Sigmoid colon (tissue), 7 donors: ENCODE measurements at places on chromosomes 11 and 22. TPM values are rescaled to one million over a fixed set of nuclear protein-coding genes. Genes with fewer than 3 reads are reported as not detected.

SMC1B gene
- not detected for total RNA-seq

MAJIN gene
- not detected for total RNA-seq

DNA sequence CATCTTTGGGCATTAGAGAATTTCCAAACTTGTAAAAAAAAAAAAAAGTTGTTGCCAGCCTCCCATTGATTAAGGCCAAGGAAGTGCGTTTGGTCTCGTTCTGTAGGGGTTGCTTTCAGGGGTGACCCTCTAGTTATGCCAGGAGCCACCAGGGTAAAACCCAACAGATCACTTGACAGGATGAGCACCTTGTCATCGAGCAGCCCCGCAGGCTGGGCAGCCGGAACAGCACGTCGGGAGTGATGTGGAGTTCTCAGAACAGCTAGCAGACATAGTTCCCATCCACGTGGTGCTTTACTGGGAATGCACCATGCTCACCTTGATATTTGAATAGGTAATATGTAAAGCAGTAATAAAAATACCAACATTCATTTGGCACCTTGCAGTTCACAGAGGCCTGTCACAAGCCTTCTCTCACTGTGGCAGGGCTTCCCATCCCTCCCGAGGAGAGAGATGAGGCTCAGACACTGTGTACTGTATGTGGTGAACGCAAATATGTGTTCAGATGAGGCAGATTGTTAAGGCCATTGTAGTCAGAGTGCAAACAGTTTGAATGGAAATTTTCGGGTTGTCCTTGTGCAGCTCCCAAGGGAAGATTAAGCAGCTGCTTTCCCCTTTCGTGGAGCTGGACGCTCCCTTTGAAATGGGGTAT is 70.9 kb upstream of the SORL1-AS1 start:
- no peaks in the 10 kb centered on the region for H3K27me3 ChIP-seq
- H3K4me3 ChIP-seq, result no peak overlapping the region
- H3K36me3 ChIP-seq, result no peaks in the 10 kb centered on the region
- no peak overlapping the region for H3K27ac ChIP-seq
- peaks cover 9% of the 10 kb centered on the region for H3K4me1 ChIP-seq

- H3K4me3 ChIP-seq, result no peak overlapping the region
- no peaks in the 10 kb centered on the region for H3K27me3 ChIP-seq
- DNase-seq, result peak; percentile 47
These were observed 67.3 kb upstream of the SHISAL1 start for GRCh38 chr22:44379817-44380755.

DNA sequence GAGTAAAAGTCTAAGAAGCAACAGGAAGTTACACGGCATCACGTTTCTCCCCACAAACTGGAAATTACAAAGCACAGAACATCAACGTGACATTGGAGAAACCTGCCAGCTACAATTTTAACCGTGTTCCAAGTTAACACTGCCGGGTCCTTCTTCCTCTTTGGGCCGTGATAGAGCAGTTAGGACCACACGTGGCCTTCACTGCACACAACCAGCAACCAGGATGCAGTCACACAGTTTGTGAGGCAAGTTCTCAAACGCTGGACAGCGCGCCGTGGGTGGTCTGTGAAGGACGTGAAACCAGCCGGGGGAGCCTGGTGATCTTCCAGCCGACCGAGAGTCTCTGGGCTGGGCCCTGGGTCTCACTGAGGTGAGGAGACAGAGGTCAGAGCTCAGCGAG is 14.6 kb downstream of the C11orf21 start:
- H3K27me3 ChIP-seq, result peaks cover 32% of the 10 kb centered on the region
- H3K4me3 ChIP-seq, result no peak overlapping the region
- H3K36me3 ChIP-seq, result no peaks in the 10 kb centered on the region
- H3K4me1 ChIP-seq, result no peaks in the 10 kb centered on the region
- H3K27ac ChIP-seq, result no peak overlapping the region
- peak; percentile 61 for DNase-seq

DNA sequence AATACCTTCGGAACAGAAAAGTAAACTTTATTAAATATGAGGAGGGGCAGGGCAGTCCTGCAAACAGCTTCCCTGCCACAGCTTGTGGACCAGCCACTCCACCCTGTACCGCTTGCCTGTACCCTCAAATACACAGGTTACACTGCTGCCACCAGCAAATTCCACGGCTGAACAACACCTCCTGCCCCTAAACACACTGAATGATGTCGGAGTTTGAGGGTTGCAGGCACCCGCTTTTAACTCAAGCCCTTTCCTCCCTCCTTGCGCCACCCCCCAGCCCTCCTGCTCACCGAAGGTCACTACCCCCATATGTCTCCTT is 4.0 kb downstream of the VSIG2 start:
- H3K4me3 ChIP-seq, result no peak overlapping the region
- DNase-seq, result no peak
- H3K27me3 ChIP-seq, result peaks cover 90% of the 10 kb centered on the region
- H3K27ac ChIP-seq, result no peak overlapping the region
- peaks cover 21% of the 10 kb centered on the region for H3K4me1 ChIP-seq

DNA sequence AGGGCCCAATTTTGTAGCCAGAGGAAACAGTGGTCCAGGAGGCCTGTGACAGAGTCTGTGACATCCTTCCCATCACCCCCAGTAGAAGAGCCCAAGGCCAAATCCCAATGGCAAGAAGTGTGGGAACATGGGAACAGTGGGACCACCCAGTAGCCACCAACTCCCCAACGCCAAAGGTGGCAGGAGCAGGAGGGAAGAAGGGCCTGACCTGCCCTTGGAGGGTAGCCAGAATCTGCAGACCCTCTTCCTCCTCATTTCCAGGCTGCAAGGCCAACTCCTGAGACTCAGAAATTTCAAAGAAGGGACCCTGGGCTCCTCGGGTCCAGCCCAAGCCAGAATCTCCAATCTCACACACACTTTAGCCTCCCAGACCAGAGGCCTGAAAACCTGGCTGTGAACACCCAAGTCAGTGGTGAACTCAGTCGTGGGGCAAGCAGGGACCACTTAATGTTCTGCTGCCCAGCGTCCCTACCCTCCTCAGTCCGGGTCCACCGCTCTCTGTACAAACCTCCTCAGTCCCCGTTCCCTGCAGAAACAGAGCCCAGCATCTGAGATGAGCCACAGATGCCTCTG is 6.2 kb downstream of the RAB3IL1 start:
- peak; percentile 61 for DNase-seq
- no peaks in the 10 kb centered on the region for H3K36me3 ChIP-seq
- H3K27me3 ChIP-seq, result no peaks in the 10 kb centered on the region
- H3K4me3 ChIP-seq, result no peak overlapping the region

GRCh38 chr11:70488171-70488703 is 89.9 kb downstream of the CTTN start:
- H3K27ac ChIP-seq, result no peak overlapping the region
- H3K4me1 ChIP-seq, result no peaks in the 10 kb centered on the region
- H3K4me3 ChIP-seq, result no peak overlapping the region
- no peaks in the 10 kb centered on the region for H3K36me3 ChIP-seq

DNA sequence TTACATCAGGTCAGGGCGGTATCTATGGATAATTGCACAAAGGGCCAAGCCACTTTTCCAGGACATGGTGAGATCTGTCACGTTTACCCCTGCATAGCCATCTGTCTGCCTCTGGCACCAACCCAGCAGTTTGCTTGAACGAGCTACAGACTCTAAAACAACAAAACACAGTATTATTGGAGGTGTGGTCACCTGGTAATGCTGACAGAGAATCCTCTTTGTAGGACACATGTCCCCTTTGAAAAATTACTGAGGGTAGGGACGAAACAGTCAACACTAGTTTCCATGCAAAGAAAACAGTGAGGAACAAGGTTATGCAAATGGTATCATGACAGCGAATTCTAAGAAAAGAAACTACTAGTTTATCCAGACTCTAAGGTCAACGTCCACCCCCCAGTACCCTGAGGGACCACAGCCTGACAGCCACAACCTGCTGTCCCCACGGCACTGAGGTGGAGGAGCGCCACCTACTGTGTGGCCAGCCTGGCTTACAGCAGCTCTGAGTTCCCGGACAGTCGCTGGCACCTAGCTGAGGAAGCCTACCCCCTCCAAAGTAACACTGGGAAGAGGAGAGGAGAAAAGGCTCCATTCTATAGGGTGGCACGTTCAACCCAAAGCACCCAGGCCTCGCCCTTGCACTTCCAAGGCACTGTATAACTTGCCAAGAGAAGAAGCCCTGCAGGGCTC is 117.4 kb upstream of the BID start:
- peak overlapping the region; percentile 72 for H3K27ac ChIP-seq
- peaks cover 24% of the 10 kb centered on the region for H3K4me1 ChIP-seq
- peaks cover 30% of the 10 kb centered on the region for H3K36me3 ChIP-seq
- H3K27me3 ChIP-seq, result no peaks in the 10 kb centered on the region

DNA sequence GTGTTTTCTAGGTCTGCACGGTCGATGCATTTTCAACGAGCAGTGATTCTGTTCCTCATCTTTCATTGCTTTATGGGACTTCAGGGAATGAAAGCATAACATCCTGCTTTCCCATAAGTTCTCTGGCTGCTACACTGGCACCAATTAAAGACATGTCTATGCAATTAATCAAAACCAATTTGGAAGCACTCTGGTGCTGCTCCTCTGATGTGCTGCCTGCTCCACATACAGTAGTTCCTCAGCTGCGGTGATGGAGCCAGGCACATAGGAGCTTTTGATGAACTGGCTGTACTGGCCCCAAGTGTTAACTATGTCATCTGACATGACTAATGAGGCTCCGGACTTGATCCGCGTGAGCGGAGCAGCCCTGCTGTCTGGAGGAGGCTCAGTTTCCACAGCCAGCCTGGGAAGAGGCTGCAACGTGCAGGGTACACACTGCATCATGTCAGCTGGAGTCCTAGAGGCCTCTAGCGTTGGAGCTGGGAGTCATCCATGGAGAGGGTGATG is 29.8 kb downstream of the GVQW3 start:
- H3K36me3 ChIP-seq, result no peaks in the 10 kb centered on the region
- DNase-seq, result no peak
- no peaks in the 10 kb centered on the region for H3K27me3 ChIP-seq
- H3K4me1 ChIP-seq, result peaks cover 6% of the 10 kb centered on the region
- no peak overlapping the region for H3K27ac ChIP-seq

GRCh38 chr11:5689551-5689983 is at the start of gene TRIM22:
Gene TRIM22 (plus strand): TSS chr11:5689790. CDS start chr11:5696233, 6,443 bp downstream.
- peak within 1 kb of the TSS; percentile 30 for H3K4me3 ChIP-seq
- H3K27me3 ChIP-seq, result no peaks in the 10 kb centered on the region
- peaks cover 28% of the 10 kb centered on the region for H3K4me1 ChIP-seq

DNA sequence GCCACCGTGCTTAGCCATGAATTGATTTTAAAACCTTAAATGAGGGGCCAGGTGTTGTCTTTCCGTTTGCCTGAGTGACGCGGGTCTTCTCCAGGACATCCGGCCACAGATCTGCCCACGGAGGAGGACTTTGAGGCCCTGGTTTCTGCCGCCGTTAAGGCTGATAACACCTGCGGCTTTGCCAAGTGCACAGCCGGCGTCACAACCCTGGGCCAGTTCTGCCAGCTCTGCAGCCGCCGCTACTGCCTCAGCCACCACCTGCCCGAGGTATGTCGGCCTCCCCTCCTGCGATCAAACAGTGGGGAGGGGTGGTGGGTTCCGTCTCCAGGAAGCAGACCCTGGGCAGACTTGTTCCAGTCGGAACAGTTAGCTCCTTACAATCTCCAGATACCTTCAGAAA is 34.4 kb downstream of the IGHMBP2 start:
- no peak for DNase-seq
- H3K27ac ChIP-seq, result peak overlapping the region; percentile 90
- H3K4me3 ChIP-seq, result no peak overlapping the region
- H3K4me1 ChIP-seq, result no peaks in the 10 kb centered on the region

GRCh38 chr11:44837661-44838060 is 110.9 kb downstream of the TSPAN18 start:
- H3K4me3 ChIP-seq, result no peak overlapping the region
- no peaks in the 10 kb centered on the region for H3K4me1 ChIP-seq
- H3K36me3 ChIP-seq, result no peaks in the 10 kb centered on the region
- no peak overlapping the region for H3K27ac ChIP-seq

DNA sequence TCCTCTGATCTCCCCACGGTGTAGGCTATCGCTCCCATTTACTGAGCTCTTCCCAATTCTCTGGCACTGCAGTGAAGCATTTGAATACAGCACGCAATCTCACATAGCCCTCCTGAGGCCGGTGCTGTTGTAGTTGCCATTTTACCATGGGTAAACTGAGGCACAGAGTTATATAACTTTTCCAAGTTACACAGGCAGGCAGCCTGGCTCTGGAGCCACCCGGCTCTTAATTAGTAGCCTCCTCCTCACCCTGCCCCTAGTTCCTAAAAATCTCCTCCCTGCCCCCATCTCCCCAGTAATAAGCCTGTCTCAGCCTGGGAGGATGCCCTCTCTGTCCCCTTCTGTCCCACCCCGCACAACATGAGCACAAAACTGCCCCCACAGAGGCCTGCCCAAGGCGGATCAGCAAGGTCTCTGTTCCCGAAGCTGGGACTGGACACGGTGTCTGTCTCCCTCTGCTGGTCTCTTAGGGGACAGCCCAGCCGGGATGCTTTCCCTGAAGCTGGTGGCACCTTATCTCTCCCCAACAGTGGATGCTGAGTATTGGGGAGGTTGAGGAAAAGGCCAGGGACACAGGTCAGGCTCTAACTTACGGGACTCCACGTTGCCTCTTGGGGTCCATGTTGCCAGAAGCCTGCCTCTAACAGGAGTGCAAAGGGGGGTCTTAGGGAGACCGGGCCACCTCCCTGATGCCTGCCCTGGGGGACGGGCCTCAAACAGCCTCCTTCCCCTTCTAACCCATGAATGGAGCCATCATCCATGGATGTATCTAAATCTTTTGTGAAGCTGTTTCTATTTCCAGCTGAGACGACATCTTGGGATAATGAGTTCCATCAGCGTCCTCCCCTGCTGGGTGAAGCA is 9.1 kb upstream of the CLCF1 start:
- H3K4me3 ChIP-seq, result no peak overlapping the region
- no peak overlapping the region for H3K27ac ChIP-seq

- H3K27ac ChIP-seq, result no peak overlapping the region
- no peak overlapping the region for H3K4me3 ChIP-seq
- no peaks in the 10 kb centered on the region for H3K4me1 ChIP-seq
- peaks cover 54% of the 10 kb centered on the region for H3K36me3 ChIP-seq
- no peaks in the 10 kb centered on the region for H3K27me3 ChIP-seq
These were observed 13.8 kb downstream of the OSBP start for GRCh38 chr11:59601788-59602187.

DNA sequence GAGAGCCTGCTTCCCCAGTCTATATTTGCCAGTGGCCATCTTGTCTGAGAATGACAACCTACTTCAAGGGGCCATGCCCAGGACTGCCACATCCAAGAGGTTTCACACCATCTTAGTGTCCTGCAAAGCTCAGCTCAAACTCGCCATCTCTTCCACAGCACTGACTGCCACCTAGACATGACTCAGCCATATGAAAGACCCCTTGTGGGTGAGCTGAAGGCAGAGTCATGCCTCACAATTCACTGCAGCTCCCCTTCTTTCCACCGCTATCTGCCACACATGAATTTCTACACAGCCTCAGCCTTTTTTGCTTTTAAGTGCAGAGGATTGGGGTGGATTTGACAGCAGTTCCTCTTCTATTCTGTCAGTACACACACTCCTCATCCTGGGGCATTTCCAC is 127.5 kb downstream of the GALNT18 start:
- H3K4me1 ChIP-seq, result peaks cover 15% of the 10 kb centered on the region
- H3K4me3 ChIP-seq, result no peak overlapping the region
- DNase-seq, result no peak
- H3K27ac ChIP-seq, result no peak overlapping the region
